AG04450 (cell line): ENCODE measurements at places on chromosomes 2 and 18.

- no peak for DNase-seq
Observed at GRCh38 chr2:224046752-224047151, 7.7 kb upstream of the SERPINE2 start.

DNA sequence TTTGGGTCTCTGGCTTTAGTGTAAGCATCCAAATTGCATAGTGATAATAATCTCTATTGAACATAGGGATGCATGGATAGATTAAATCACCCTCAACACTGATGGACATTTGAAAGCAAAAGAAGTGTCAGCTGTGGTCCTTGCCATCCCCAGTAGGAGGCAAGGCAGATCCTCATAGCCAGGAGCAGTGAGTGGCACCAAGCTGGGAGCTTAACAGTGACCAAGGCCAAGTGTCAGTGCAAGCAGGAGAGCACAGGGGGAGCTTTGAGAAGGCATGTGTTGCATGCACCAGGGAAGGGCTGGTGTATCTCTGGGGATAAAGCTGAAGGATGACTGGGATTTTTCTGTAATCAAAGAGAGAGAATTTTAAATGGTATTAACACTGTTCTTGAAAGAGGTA, 14.7 kb downstream of the SLC14A1 start:
- no peak for DNase-seq

DNA sequence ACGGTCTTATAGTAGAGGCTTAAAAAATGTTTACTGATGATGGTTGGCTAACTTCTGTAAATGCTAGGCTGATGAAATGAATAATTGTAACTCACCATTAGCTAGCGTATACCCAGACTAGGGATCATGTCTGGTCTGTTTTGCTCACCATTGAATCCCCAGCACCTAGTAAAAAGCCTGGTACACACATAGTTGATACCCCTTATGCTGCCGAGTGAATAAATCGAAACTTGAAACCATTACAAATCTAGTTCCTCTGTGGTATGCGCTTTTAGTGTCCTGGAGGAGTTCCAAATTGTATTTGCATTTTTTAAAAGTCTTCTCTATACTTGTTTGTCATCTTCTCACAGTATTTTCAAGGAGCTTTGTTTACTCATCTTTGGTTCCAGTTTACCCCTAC, 1.3 kb downstream of the TAF1B start:
- DNase-seq, result no peak

DNA sequence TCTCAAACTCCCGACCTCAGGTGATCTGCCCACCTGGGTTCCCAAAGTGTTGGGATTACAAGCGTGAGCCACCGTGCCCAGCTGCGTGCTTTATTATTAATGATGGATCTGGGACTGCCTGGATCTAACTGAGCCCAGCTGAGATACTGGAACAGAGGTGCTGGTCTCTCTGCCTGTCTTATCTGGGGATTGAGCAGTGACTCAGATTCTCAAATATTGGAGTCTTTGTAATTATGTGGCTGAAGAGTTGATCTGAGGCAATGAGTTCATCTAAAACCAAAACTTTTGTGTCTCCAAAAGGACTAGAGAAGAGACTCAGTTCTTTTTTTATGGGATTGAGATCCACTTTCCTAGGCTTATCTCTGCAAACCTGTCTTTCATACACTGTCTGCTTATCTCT, 16.3 kb downstream of the PLEKHB2 start:
- DNase-seq, result no peak
